ENCODE measurements at places on chromosomes 6 and 20.
A peak's percentile ranks its signal among the peaks of the same experiment; 100 is the strongest.

DNA sequence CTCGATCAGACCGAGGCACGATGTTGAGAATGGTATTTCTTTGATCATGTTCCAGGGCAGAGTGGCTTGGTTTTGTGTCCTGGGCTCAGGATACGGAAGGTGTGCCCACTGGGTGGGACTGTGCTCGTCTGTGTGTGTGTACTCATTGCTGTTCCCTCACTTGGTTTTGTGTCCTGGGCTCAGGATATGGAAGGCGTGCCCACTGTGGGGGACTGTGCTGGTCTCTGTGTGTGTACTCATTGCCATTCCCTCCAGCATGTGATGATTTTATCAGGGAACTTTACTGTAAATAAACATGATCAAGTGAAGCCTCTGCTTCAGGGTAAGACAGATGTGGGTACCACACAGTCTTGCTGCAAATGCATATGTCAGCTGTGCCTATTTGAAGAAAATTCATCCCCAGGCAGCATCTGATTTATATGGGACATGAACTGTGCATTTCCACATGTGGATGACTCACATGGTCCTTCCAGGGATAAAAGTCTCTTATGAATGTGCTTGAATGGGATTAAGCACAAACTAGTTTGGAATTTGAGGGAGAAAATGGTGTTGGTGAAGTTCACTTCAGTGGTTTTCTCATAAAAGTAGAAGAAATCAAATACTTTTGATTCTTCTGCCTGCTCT, 274.3 kb downstream of the QKI start:
- DNase-seq: no peak

DNA sequence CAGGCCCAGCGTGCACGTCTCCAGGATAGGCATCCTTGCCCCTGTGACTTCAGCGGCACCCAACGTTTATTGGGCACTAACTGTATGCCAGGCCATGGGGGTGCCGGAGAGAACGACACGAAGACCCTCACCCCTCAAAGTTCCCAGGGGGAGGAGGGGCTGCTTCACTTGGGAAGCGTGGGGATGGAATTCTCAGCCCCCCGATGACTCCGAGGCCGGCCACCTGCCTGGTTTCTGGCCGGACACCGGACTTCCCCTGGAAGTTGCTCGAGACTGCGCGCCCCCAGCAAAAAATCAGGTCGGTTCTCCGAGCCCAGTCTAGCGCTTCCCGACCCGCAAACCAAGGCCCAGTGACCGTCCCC, 275 bp upstream of the MAVS start:
- no peak for DNase-seq

- no peak for DNase-seq
Observed at GRCh38 chr6:35480176-35480575, 12.0 kb downstream of the RPL10A start.

GRCh38 chr6:158819977-158820622, 932 bp upstream of the EZR start:
- peak; percentile 11 for DNase-seq

DNA sequence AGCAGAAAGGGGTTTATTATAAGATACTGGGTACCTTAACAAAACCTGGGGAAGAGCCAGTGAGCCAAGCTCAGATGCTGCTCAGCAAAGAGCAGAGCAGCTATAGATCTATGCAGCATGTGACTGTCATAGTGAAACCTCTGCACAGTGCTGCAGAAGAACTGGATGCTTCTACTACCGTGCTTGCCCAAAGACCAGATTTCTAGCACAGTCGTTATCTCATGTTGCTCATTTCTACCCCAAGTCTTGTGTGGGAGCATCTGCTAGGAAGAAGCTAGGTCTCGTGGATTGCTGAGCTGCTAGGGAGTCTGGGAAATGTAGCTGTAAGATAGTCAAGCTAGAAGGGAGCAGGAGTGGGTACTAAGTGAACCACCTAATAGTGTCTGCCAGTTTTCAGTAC, 31.7 kb upstream of the GNRH2 start:
- no peak for DNase-seq

DNA sequence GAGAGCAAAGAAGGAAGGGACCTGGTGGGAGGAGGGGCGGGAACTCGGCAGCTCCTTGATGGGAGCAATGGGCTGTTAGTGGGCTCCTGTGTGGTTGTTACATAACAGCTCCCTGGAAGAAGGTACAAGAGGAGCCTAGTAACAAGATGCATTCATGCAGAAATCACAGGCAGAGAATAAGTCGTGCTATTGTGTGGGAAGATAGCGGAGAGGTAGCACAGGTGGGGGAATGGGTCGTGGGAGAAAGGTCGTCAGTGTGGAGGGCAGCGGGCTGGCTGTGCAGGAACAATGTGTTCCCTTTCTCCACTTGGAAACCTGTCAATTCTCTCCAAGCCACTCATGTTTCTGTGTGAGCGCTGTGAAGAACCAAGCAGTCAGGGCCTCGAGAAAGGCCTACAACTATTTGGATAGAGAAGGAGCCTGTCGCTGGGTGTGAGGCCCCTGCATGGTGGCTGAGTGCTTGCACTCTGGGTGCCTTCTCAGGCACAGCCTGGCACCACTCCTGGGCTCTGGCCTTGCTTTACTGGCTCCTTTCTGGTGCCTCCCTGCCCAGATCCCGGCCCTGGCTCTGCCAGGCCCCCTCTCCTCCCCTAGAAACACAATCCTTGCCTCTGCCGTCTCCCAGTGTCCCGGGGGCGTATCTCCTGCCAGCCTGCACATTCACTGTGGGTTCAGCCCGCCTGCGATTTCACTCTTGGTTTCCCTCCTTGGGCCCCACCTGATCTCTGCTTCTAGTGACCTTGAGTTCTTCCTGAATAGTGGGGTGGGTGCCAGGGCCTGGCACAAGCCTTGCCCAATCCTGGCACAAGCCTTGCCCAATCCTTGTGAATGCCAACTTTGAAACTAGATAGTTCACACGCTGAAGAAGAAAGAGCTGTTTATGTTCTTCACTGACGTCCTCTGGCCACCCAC, 7.4 kb upstream of the FGD2 start:
- no peak for DNase-seq

DNA sequence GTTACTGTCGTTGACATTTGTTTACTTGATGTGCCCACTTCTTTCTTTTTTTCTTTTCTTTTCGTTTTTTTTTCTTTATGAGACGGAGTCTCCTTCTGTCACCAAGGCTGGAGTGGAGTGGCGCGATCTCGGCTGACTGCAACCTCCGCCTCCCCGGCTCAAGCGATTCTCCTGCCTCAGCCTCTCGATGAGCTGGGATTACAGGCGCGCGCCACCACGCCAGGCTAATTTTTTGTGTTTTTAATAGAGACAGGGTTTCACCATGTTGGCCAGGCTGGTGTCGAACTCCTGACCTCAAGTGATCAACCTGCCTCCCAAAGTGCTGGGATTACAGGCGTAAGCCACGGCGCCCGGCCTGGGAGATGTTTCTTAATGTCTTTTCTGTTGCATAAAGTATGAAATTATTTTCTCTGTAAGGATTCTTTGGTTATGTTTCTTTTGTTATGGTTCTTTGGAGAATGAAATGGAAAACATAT, 33.3 kb upstream of the PRSS16 start:
- DNase-seq: no peak

GRCh38 chr6:94251878-94252277, 832.5 kb upstream of the EPHA7 start:
- no peak for DNase-seq

- DNase-seq: no peak
Observed at GRCh38 chr6:13034316-13034715, 294.0 kb downstream of the TBC1D7 start.

DNA sequence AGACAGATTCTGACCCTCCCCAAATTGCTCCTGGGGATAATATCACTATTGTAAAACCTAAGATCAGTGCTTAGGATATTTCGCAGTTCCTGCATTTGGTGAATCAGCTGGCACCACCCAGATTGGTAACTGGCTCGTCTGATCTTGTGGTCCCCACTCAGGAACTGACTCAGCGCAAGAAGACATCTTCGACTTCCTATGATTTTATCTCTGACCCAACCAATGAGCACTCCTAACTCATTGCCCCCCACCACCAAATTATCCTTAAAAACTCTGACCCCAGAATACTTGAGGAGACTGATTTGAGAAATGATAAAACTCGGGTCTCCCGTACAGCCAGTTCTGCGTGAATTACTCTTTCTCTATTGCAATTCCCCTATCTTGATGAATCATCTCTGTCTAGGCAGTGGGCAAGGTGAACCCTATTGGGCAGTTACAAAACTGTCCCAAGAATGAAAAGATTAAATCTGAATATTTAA, 55.7 kb upstream of the PRND start:
- DNase-seq: peak; percentile 89

- no peak for DNase-seq
Observed at GRCh38 chr6:116152620-116153019, 26.7 kb upstream of the COL10A1 start.

GRCh38 chr6:43974643-43975230, 152.5 kb downstream of the MRPL14 start:
- no peak for DNase-seq

- no peak for DNase-seq
Observed at GRCh38 chr6:317448-318144, 25.3 kb downstream of the DUSP22 start.

DNA sequence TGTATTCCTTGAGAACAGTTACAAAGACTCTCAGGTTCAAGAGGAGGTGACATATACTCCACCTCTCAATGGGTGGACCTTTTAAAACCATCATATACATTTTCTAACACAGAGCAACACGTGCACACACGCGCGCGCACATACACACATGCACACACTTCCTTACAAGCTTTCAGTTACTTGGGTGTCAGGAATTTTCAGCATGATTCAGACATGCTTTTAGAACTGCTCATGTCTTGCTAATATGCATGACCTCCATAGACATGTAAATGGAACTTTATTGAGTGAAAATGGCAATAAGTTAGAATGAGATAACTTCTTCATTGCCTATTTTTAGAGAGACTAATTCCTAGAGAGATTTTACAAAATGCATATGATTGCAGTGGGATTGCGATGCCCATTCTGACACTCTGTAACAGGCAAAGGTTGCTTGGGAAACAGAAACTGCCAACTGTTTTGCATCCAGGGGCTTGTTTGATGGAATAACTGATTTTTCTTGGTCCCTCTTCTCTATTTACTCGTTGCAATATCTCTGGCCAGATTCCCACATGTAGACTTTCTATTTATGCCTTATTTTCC, 531.4 kb upstream of the RNF217 start:
- no peak for DNase-seq

- peak; percentile 78 for DNase-seq
Observed at GRCh38 chr6:101666256-101666655, 272.7 kb downstream of the GRIK2 start.

DNA sequence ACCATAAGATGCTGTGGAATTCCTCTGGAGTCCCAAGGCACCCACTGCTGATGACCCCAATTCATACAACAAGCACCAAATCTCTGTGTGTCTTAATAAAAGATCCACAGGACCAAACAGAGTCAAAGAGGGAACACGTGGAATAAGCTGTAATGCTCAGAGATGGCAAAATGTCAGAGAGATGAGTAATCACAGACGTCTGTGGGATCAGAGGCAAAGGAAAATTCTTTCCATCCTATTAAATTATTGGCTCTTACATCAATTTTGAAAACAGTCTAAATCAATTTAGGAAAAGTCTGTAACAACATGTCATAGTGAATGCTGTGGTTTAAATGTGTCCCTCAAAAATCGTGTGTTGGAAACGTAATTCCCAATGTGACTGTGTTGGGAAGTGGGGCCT, 17.5 kb upstream of the SAMD3 start:
- peak; percentile 68 for DNase-seq

DNA sequence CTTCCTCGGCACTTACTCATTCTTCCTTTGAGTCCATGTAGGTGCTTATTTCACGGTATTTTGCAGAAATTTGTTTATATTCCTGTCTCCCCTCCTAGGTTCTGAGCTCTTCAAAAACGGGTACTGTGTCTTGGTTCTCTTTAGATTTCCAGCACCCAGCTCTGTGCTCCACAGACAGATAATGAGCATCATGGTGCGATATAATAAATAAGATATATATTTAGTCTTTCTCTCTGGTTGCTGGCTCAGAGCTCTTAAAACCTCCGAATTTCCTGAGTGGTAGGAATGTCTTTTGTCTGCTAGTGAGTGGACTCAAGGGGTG, 108.1 kb upstream of the GPR6 start:
- DNase-seq: no peak

DNA sequence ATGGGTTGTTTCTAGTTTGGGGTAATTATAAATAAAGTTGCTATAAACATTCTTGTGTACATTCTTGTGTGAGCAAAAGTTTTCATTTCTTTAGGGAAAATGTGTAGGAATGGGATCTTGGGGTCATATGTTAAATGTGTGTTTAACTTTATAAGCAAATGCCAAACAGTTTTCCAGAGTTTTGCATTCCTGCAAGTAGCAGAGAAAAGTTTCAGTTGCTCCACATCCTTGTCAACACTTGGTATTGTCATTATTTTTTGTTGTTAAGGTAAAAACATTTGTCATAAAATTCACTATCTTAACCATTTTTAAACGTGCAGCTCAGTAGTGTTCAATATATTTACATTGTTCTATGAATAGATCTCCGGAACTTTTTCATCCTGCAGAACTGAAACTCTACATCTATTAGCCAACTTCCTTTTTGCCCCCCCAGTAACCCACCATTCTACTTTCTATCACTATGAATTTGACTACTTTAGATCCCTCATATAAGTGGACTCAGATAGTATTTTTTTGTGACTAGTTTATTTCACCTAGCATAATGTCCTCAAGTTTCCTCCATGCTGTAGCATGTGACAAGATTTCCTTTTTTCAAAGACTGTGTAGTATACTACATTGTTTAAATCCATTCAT, 48.4 kb downstream of the PHACTR2 start:
- no peak for DNase-seq

GRCh38 chr6:38339914-38340313, 299.8 kb downstream of the BTBD9 start:
- no peak for DNase-seq

DNA sequence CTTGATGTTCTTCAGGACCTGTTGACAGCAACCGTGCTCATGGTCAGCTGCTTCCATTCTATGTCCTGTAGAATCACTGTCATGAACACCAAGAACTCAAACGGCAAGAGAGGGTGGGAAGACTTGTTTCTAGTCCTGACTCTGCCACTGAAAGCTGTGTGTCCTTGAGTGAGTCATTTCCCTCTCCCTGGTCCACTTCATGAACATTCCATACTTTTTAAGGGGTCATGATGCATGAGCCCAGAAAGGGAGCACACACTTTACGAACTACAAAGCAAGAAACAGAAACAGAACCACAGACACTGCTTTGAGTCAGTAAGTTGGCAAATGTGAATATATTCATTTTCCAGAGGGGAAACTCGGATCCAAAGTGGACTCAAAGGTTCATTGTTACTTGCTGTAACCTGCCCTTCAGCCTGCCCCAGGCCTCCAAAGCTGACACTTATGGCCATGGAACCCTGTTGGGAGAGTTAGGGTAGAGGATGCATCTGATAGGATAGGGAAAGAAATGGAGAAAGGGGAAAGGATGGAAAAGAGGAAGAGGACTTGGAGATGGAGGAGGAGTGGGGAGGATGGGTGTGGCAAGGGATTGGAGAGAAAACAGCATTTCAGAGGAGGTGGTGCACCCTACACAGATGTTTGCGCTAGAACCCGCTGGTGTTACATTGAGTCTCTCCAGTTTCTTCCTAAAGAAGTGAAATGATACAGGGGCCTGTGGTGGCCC, 129.8 kb downstream of the FOXO3 start:
- DNase-seq: peak; percentile 48

GRCh38 chr6:13787137-13787536, 27.2 kb downstream of the MCUR1 start:
- peak; percentile 6 for DNase-seq

GRCh38 chr20:51416532-51417249, 125.8 kb downstream of the NFATC2 start:
- DNase-seq: no peak

GRCh38 chr6:123551939-123552707, 84.6 kb downstream of the TRDN start:
- DNase-seq: no peak

GRCh38 chr20:872855-873520, 39.5 kb downstream of the FAM110A start:
- DNase-seq: no peak
